ENCODE measurements at places on chromosomes 2 and 18. TPM values are rescaled to one million over a fixed set of nuclear protein-coding genes. Genes with fewer than 3 reads are reported as not detected.
A peak's percentile ranks its signal among the peaks of the same experiment; 100 is the strongest.

DNA sequence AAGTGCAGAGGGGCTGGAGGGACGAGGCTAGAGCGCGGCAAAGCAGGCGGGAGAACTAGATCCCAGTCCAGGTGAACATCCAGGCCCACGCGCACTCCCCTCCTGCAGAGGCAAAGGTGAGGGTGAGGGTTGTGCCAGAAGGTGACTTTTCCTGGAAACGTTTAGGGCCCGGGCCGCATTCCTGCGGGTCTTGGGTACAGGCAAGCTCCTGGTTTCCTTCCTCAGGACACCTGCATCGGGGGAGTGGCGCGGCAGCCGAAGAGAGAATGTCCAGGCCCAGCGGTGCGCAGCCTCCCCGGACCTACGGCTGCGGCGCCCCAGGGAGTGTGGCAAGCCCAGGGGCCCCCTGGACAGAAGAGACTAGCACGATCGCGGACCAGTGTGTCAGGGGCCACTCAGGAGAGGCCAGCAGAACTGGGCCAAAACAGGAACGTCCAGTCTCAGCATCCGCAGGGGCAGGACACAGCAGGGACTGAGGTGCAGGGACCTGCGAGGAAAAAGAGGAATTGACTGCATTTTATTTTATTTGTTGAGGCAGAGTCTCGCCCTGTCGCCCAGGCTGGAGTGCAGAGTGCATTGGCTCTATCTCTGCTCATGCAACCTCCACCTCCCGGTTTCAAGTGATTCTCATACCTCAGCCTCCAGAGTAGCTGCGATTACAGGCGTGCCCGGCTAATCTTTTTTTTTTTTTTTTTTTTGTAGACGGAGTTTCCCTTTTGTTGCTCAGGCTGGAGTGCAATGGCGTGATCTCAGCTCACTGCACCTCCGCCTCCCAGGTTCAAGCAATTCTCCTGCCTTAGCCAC, 8.7 kb upstream of the IMPA2 start:
- no peak for DNase-seq

GRCh38 chr2:68556381-68556780, 87.0 kb upstream of the PROKR1 start:
- no peak for DNase-seq

GRCh38 chr2:218194880-218195279, 22.1 kb upstream of the ARPC2 start:
- no peak for DNase-seq

DNA sequence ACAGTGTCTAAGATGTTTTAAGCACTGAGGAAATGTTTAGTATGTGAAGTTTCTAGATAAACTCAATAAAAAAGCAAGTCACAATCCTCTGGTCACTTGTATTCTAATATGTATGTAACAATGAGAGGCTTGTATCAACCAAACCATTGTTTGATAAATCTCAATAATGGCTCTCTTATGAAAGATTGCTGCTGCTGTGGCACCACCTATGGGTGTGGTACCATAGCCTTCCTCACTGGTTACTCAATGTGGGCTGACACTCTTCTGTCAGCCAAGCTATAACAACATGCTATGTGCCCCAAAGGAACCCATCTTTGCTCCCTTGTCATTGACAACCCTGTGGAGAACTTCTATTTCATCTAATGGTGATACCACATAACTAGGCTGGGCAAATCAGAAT, 12.6 kb upstream of the RAB1A start:
- no peak for DNase-seq

DNA sequence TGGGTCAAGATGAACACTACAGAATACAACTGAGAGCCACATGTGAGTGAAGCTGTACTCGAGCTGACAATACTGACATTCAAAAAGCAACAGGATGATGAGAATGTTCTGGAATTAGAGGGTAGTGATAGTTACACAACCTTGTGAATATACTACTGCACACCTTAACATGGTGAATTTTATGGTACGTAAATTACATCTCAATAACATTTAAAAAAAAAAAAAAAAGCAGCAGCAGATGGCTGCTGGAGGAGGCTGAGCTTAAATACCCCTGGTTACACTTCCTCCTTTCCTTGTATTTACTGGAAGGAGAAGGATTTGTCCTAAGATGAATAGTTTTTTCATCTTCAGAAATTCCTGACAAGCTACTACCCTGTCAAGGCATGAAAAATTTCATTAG, 45.5 kb upstream of the CYP1B1 start:
- DNase-seq = no peak

CD28 gene
- 0.27 TPM for total RNA-seq

ASTL gene
- total RNA-seq = 1.1 TPM

GRCh38 chr2:168561991-168562390, 105.9 kb downstream of the CERS6 start:
- no peak for DNase-seq

GRCh38 chr2:167504061-167504460, 615.8 kb downstream of the XIRP2 start:
- DNase-seq = no peak

- no peak for DNase-seq
These were observed 59.7 kb upstream of the TMEFF2 start for GRCh38 chr2:192254444-192254843.

DNA sequence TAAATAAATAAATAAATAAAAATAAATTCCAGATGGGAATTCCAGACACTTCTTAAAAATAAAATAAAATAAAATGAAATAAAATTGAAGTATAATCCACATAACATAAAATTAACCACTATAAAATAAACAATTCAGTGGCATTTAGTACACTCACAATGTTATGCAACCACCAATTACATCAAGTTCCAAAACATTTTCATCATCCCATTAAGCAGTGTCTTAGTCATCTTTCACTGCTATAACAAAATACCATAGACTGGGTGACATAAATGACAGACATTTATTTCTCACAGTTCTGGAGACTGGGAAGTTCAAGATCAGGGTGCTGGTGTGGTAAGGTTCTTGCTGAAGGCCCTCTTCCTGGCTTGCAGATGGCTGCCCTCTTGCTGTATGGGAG, 22.6 kb upstream of the PROKR1 start:
- DNase-seq = no peak

TANC1 gene
- 7.3 TPM for total RNA-seq

DNA sequence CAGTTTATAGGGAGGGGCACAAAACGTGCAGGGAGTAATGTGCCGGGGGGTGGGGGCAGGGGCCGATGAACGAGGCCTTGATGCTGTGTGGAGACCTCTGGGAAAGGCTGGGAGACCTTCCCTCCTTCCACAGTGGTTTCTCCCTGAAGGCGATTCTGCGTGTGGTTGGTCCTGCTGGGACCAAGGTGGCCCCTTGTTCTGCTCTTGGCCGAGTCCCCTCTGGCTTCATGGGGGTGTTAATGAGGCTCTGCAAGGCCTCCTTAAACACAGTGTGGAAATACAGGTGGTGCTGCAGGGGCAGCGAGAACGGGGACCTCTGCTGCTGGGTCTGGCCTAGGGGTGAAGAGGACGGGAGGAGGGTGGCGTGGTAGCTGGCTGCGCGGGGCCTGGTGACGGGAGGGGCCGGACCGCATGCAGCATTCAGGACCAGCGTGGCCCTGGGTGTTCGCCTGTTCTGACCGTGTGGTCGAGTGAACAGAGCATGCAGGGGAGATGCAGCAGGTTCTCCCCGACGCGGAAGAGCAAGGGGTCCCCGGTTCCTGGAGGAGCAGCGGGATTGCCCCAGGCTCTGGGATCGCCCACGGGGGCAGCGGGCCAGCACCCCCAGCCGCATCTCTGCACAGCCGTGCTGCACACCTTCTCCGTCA, 42.1 kb upstream of the KCNG2 start:
- no peak for DNase-seq

DNA sequence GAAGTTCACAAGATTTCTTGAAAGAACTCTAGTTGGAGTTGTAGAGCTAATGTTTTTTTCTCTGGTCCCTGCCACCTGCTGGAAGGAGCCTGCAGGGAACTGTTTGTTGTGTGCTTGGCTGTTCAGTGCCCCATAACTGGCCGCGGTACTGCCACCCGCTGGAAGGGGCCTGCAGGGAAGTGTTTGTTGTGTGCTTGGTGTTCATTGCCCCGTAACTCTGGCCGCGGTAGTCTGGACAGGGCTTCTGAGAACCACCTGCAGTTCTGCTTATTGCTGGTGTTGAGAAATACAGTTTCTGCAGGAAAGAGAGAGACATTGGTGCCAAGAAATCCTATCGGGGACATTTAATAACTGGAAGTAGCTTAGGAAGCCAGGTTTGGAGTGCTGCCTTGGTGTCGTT, 58.1 kb downstream of the AGAP1 start:
- peak; percentile 61 for DNase-seq

DNA sequence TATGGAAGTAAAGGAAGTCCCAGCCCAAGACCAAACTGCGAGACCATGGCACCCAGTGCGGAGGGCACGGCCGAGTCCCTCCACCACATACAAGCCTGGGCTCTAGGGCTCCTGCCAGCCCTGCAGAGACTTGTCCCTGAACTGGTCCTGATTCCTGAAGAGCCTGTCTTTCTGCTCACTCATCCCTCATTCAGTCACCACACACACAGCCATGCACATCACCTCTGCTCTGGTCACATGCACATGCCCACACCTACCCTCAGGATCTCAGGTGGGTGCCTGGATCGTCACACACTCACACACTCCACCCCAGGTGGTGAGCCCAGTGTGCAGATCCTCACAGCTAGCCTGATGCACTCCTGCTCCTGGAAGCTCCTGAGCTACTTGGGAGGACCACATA, 71.4 kb upstream of the LAPTM4A start:
- no peak for DNase-seq

GRCh38 chr2:160565099-160565845, 71.7 kb upstream of the RBMS1 start:
- DNase-seq = no peak

PLEKHH2 gene
- total RNA-seq = under 0.01 TPM

- DNase-seq = no peak
These were observed 83.8 kb downstream of the NPAS2 start for GRCh38 chr2:100903534-100904258.

DNA sequence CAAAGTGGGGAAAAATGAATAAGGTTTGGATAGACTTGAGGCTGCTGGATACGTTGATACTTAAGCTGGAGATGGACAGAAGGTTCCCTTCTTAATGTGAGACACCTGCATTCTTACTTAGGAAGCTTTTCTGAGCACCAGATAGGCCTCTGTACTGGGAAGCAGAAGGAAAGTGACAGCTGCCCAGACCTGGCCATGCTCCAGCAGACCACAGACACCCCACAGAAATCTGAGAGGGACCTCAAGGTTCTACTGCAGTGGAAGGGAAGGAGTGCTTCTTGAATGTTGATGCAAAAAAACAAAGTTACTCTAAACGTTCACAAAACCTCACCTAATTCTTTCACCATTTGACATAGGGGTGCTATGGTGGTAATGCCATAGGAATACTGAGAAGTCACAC, 642.1 kb upstream of the ID2 start:
- no peak for DNase-seq

DNA sequence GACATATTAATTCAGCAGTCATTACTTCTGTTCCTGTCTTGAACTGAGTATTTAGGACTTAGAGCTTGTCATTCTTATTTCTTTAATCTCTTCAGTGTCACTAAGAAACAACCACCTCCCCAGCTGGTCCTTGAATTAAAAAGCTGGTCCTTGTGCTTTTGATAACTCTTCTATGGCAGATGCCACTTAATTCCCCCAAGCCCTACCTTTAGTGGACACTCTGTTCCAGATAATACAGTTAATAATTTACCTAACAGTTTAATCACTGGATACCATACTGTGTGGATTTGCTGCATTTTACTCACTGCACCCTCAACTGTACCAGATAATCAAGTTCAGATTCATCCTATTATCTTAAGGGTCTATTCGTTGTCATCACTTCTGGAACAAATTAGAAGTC, 73.1 kb downstream of the SKA1 start:
- DNase-seq = no peak

DNA sequence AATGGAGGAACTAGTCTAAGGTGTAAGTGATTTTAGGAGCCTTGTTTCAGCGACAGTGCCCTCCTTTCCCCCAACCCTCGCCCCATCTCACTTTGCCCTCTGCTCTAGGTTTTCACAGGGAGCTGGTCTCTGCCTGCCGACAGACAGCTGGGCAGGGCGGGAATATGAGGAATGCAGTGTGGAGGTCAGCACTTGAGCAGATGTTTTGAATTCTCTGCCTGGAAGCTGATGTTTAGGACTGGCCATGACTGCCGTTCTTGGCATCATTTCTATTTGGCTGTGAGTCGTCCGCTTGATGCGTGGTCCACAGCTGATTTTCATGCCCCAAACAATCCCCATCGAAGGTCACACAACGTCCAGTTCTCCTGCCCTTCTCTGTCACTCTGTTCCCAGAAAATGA, 55.1 kb upstream of the SIX3 start:
- no peak for DNase-seq

SPATA3 gene
- total RNA-seq = not detected

CD8B2 gene
- under 0.01 TPM for total RNA-seq

- DNase-seq = no peak
These were observed 372.7 kb downstream of the FBXO15 start for GRCh38 chr18:73774811-73775509.

DNA sequence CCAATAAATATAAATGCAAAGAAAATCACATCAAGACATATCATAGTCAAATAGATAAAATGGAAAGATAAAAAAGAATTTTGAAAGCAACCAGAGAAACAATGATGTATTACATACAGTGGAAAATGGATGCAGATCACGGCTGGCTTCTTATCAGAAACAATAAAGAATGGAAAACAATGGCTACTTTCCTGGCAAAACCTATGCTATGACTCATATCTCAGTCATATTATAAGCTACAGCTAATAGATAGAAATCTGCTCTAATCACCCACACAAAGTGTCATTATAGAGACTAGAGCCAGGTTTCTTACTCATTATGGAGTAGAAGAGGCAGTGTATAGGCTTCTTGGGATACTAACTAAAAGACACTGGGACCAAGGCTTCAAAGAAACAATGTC, 93.5 kb upstream of the TACR1 start:
- DNase-seq = no peak

OTOF gene
- 0.27 TPM for total RNA-seq

GRCh38 chr2:150159300-150159699, 328.2 kb downstream of the RND3 start:
- no peak for DNase-seq

- DNase-seq = no peak
These were observed 28.3 kb upstream of the ZNF407 start for GRCh38 chr18:74569401-74569800.

MREG gene
- total RNA-seq = 6.5 TPM

GRCh38 chr2:134108113-134108512, 145.8 kb upstream of the MGAT5 start:
- no peak for DNase-seq

GRCh38 chr2:54967759-54968365, 82.4 kb downstream of the RTN4 start:
- DNase-seq = no peak

MOGAT1 gene
- total RNA-seq = not detected

- DNase-seq = no peak
These were observed 172.3 kb downstream of the LNPK start for GRCh38 chr2:175829741-175830140.

SERPINB13 gene
- total RNA-seq = not detected

GRCh38 chr18:47206945-47207637, 30.9 kb upstream of the IER3IP1 start:
- no peak for DNase-seq

DNA sequence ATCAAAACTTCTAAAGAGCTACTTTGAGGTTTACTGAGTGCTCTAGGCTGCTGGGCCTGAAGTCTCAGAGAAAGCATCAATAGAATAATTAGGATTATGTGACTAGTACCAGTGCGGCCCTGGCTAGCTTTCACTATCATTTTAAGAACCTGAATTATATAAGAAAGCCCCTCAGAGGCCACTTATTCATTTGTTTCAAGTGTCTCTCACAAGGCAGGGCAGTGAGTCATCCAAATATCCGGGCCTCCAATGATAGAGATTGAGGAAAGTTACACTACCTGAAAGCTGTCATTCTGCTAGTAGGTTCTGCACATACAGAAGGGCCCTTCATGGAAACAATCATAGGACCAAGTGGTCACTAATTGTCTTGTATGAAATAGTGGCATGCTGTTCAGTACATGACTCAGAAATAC, 193.1 kb downstream of the L3MBTL4 start:
- DNase-seq = no peak

Measured in hematopoietic multipotent progenitor cell (in vitro differentiated cells).